ENCODE measurements at places on chromosomes 12 and 14.

- peak; percentile 56 for ATAC-seq
These were observed 82.6 kb upstream of the TRAF3 start for GRCh38 chr14:102694530-102695166.

GRCh38 chr12:57741844-57742738 lies 2.7 kb upstream of the TSPAN31 start:
- peak; percentile 74 for ATAC-seq

GRCh38 chr12:43038991-43039390 lies 449.4 kb upstream of the PRICKLE1 start:
- no peak for ATAC-seq

DNA sequence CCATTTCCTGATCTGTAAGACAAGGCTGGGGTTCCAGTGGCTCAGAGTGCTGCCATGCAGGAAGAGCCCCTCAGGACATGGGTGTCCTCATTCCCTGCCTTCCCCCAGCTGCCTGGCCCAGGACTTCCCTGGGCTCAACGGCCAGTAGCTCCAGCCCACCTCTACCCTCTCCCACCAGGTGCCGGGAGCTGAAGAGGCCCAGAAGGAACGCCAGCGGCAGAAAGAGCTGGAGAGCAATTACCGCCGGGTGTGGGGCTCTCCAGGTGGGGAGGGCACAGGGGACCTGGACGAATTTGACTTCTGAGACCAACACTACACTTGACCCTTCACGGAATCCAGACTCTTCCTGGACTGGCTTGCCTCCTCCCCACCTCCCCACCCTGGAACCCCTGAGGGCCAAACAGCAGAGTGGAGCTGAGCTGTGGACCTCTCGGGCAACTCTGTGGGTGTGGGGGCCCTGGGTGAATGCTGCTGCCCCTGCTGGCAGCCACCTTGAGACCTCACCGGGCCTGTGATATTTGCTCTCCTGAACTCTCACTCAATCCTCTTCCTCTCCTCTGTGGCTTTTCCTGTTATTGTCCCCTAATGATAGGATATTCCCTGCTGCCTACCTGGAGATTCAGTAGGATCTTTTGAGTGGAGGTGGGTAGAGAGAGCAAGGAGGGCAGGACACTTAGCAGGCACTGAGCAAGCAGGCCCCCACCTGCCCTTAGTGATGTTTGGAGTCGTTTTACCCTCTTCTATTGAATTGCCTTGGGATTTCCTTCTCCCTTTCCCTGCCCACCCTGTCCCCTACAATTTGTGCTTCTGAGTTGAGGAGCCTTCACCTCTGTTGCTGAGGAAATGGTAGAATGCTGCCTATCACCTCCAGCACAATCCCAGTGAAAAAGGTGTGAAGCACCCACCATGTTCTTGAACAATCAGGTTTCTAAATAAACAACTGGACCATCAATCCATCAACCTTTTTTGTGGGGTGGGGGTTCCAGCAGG lies 17.6 kb downstream of the AGAP2 start:
- ATAC-seq, result no peak

- peak; percentile 92 for ATAC-seq
These were observed 6.0 kb upstream of the MANSC4 start for GRCh38 chr12:27785882-27786570.

DNA sequence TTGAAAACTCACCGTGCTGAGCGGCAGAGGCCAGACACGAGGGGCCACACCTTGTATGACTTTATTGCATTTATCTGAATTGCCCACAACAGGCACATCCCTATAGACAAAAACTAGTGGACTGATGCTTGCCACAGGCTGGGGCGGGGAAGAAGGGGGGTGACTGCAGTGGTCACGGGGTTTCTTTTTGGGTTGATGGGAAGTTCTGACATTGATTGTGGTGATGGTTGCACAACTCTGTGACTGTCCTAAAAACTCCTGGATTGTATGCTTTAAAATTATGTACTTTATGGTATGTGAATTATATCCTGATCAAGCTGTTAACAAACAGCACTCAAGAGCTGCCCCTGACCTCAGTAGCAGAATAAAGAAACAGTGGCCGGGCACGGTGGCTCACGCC lies 25.7 kb downstream of the DHX37 start:
- ATAC-seq, result no peak

DNA sequence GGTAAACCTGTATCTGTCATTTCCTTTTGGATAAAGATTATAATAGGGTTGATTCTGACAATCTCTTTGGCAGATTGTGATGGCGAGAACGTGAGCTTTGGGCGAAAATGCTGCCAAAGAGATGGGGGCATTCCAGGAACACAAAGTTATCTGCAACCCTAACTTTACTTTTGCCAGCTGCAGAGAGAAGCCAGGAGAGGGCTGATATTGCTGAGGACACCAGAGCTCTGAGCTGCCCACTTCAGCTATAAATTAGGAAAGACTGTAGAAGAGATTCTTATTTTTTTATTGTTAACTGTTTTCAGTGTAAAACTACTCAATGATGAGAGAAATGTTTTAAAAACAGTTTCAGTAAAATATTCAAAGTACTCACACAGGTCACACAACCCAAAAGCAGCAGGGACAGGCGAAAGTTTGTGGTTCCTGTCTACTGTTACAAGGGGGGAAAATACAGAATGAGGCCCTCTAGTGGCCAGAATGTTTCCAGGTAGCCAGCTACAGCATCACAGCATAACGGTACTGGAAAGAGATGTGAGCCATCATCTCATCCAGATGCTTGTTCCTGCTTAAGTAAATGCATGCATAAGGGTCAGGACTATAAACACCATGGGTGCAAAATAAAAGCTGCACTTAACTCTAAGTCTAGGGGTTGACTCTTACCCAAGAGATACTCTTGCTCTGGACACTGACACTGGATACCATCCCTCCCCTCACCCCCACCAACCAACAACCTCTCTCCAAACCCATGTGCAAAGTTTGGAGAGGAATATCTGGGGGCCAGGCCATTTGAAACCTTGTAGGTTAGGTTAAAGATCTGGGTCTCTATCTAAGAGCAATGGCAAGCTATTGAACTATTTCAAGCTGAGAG lies 498.4 kb downstream of the RMST start:
- peak; percentile 46 for ATAC-seq

GRCh38 chr12:117069926-117070900 lies 29.0 kb downstream of the TESC start:
- ATAC-seq, result no peak

- peak; percentile 99 for ATAC-seq
These were observed at the start of gene TCTN1 for GRCh38 chr12:110613771-110614684. Gene TCTN1 (plus strand): TSS chr12:110614129. CDS start chr12:110614183, 54 bp downstream.

DNA sequence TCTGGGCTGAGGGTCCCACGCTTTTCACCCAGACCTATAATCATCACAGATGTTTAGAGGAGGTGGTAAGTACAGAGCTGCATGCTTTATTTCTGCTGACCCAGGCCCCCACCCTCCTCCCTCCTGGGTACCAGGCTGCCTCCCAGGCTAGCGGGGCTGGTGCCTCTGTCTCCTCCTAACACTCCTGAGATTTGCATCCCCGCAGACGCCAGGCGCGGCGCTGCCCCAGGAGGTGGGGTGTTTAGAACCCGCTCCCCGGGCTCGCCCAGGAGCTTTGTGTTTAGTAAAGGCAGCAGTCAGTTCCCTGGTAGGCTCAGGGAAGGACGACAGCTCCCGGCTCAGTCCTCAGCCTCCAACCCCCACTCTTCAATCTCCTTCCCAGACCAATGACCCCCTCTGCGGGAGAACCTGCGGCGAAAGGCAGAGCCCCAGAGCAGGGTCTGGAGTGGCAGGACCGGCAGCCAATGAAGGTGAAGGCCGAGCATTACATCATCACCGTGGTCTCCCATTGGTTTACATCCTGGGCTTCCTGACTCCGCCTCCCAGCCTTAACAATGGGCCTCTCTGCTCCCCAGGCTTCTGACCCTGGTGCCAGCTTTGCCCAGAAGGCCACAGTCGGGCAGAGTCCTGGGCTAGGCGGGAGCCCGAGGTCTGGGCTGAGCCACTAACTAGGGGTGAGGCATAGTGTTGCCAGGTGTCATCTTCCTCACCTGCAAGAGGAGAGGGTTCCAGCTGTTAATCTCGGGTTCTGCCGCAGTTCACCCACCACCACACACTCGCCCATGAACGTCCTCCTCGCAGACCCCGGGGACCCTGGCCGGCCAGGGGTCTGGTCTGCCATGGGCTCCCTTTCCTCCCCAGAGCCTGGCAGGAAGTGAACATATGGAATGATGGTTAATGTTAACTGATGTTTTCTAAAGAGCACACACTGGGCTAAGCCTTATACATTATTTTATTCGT lies 57.5 kb downstream of the CALM1 start:
- ATAC-seq, result no peak

- ATAC-seq, result no peak
These were observed 290.3 kb downstream of the NAV3 start for GRCh38 chr12:78120866-78121560.

GRCh38 chr14:93456356-93456755 lies 25.6 kb downstream of the UNC79 start:
- no peak for ATAC-seq

DNA sequence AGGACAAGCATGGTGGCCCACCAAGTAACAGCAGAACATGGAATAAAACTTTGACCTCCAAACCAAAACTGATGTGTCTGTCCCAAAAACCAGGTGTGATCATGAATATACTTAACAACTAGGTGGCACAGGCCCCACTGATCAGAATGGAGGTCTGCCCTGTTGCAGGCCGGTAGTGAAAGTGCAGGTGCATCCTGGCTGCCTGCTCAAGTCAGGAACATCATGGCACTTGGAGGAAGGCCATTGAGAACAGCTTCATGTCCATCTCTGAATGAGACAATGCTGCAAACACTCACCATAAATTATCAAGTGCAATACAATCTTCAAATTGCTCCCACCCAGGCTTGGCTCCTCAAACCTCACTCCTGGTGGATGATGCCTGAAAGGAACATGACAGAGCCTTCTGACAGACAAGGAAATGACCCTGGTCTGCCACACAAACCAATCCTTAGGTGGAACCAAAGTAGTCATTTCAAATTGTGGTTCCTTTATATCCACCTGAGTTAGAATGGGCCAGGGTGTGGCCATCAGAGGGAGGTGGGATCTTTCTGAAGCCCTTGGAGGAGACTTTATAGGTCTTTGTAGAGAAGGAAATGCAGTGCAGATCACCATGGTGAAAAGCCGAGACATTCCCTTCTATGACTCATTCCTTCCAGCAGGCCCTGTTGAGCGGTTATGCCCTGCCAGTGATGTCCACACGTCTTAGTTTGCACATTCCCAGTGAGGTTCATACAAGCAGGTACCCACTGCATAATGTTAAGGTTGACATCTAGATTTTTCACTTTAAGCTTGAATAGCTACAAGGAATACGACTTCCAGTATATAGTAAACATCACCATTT lies 36.0 kb downstream of the EGLN3 start:
- peak; percentile 52 for ATAC-seq

DNA sequence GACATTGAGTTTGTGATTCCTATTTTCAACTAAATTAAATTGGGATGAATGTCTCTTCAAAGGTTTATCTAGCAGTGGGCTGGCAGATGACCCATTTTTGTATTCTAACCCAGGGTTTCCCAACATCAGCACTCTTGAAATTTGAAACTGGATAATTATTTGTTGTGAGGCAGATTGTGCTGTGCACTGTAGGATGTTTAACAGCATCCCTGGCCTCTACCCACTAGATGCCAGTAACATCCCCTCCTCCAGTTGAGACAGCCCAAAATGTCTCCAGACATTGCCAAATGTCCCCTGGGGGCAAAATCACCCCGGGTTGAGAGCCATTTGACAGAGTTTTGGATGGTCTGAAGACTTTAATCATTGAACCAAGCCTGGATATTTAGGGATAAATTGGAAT lies 11.1 kb downstream of the DAAM1 start:
- no peak for ATAC-seq

DNA sequence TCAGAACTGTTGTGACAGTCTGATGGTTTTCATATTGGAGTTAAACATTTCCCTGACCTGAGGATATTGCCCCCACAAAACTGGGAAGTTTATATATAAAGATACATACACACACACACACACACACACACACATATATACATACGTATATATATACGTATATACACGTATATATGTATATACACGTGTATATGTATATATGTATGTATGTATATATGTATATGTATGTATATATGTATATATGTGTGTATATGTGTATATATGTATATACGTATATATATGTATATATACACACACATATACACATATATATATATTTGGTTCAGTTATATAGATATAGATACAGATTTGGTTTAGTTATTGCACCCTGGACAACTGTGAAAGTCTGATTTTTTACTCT lies 65.7 kb downstream of the ATP2B1 start:
- no peak for ATAC-seq

DNA sequence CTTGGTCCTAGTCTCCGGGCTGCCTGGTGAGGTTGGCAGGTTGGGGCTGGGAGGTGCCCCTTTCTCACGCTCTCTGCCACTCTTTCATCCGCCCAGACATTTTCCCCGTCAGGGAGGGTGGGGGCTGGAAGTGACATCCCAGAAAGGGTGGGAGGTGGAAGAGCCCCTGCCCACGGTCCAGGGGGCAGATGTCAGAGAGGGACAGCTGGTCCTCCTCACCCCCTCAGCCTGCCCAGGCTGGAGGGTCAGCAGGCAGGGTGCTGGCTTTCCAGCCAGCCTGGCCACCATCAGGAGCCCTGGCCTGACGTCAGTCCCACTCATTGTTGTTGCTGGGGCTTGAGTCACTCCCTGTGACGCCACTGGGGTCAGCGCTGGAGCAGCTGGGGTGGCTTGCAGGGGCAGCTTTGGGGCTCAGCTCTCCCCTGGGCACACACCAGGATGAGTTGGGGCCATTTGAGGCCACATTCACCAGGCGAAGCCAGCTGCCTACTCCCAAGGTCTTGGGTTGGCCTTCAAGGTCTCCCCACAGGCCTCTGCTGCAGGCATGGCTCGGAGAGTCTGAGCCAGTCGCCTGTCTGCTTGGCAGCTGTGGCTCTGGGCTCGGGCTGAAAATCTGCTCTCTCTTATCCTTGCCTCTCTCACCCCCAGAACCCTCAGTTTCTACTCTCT lies 5.7 kb upstream of the ATG101 start:
- no peak for ATAC-seq

DNA sequence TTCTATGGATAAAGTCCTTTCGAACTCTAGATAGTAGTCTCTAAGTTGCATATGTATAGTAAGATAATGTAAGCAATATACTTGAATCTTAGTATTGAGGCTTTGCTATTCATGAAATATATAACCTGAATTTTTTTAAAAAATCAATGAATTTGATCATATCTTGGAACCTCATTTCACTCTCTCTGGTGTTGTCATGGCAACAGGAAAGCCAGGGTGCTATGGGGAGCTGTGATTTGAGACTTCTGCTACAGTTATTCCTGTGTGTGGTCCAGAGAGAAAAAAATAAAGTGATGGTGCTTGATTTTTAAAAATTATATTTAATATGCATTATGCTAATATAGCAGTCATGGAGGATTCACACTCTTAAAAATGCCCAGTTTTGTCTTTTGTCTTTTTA lies 508.0 kb downstream of the SNAPC1 start:
- ATAC-seq, result no peak

DNA sequence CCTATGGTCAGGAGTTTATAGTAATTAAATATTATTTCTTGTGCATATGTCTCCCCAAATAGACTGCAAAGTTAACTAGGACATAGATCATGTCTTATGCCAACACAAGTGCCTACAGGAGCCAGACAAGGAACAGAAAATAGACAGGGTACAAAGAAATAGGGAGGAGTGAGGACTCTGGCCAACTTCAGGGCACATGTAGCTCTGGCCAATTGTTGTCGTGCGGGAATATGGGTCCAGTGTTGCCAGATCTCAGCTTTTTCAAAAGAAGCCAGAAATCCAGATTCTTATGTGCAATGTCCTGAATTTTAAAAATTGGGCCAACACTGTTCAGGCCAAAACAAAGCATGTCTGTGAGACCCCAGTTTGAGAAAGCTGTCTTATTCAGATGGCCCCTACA lies 68.7 kb downstream of the RFX4 start:
- ATAC-seq, result no peak

GRCh38 chr12:57629897-57630471 lies 3.0 kb downstream of the B4GALNT1 start:
- no peak for ATAC-seq

Measured in activated T-helper 17 cell treated with anti-CD3 and anti-CD28 coated beads, Interleukin-2, amount 50 U/mL, for 72 hours (primary cell).